ENCODE measurements at places on chromosomes 1 and 21. TPM values are rescaled to one million over a fixed set of nuclear protein-coding genes. Genes with fewer than 3 reads are reported as not detected.

PCP4L1 gene
- total RNA-seq = not detected

DIRAS3 gene
- not detected for total RNA-seq

SEC16B gene
- not detected for total RNA-seq

AMY2A gene
- total RNA-seq = not detected

DNA sequence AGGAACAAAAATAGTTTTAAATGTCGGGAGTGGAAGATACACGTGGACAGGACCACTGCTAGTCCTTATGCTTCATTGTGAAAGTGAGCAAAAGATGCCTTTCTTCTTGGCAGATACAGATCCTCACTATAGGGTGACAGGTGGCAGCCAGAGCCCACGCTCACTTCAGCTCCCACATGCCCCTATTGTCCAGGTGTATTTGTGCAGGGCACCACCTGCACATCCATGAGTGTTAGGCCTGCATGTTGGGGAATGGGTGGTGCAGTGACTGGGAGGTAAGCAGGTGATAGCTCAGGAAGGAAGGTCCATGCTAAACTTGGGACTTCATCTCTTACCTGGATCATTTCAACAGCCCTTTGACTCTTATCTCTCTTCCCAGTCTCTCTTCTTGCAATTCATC is 27.4 kb downstream of the SLC5A9 start:
- no peak for DNase-seq

GRCh38 chr21:42164064-42164789 is 54.7 kb upstream of the ABCG1 start:
- peak; percentile 76 for DNase-seq

DNA sequence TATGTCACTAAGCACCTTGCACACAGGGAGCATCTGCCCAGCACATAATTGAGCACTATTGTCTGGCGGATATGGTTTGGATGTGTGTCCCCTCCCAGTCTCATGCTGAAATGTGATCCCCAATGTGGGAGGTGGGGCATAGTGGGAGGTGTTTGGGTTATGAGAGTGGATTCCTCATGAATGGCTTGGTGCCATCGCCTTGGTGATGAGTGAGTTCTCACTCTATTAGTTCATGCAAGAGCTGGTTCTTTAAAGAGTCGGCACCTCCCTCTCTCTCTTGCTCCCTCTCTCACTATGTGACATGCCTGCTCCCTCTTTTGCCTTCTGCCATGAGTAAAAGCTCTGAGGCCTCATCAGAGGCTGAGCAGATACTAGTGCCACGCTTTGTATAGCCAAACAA is 9.5 kb downstream of the CTSK start:
- no peak for DNase-seq

DNA sequence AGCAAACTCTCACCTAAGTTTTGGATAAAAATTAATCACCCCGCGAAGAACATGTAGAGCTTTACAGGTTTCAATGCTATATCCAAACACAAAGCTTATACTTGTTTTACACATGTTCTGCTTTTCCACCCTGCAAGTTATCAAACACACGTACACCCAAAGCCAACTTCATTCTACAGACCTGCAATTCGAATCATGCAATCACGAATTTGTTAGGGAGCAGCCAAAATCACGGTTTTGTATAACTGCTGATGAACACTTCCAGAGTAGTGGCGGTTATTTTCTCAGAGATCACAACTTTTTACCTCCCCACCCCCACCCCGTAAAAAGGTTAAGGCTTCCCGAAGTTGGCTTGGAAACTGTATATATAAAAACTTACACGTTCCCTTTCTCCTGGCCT is 1.4 kb downstream of the HMGN1 start:
- DNase-seq = no peak

- peak; percentile 34 for DNase-seq
These were observed 9.4 kb upstream of the THEMIS2 start for GRCh38 chr1:27862671-27863537.

- no peak for DNase-seq
These were observed 50.6 kb upstream of the SLC35A3 start for GRCh38 chr1:99919220-99919619.

- DNase-seq = no peak
These were observed 8.9 kb downstream of the LSS start for GRCh38 chr21:46219591-46220239.

DNA sequence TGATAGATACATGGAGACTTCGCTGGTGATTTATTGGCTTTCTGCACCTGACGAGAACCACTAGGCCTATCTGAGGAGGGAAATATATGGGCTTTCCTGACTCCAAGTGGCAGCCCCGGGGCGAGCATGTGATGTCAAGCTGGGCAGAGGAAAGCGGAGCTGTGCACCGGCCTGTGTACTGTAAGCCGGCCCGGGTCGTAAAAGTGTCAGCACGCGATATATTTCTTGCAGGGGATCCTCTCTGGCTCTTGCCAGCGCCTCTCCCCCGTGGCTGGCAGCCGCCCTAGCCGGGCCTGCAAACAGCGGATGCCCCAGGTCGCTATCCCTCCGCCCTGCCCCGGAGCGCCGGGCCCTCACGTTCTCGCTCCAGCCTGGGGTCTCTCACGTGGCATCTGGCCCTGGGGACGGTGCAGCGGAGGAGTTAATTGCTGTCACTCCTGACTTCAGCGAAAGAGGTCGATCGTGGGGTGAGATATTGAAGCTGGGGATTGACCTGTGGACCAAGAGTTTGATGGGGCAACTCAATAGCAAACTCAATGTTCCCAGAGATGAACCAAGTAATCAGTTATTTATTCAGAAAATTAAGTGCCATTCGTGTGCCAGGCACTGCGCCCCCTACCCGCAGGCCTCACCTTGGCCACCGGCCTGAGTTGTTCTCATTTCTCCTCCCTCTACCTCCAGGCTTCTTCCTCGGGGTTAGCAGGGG is 41.0 kb upstream of the HAO2 start:
- peak; percentile 37 for DNase-seq

- no peak for DNase-seq
These were observed 162.3 kb upstream of the ARHGEF16 start for GRCh38 chr1:3292051-3292722.
